ENCODE measurements at places on chromosomes 6 and 20.

DNA sequence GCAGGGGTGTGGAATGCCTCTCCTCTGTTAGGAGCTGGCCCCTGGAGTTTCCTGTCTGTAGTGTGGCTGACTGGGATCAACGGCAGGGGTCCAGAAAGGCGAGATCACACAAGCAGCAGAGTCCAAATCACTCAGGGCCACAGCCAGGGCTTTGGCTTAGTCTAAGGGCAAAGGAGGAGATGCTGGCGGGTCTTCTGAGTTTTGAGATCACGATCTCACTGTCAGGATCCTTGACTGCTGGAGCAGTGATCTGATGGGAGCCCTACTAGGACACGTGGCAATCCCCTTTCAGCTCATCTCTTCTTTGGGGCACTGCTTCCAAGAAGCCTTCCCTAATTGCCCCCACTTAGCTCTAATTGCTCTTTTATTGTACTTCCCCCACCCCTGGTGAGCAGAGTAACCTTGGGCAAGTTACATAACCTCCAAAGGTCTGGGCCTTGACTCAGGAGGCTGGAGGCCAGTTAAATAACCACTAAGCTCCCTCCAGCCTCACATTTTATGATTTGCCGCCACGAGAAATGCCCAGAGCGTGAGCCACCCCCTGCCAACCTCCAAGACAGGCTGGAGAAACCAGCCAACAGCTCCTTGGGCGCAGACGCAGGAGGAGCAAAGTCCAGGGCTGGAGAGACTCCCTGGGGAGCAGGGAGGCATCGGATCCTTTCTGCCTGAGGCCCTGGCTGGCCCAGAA lies 12.0 kb downstream of the KCNK5 start:
- no peak for DNase-seq

DNA sequence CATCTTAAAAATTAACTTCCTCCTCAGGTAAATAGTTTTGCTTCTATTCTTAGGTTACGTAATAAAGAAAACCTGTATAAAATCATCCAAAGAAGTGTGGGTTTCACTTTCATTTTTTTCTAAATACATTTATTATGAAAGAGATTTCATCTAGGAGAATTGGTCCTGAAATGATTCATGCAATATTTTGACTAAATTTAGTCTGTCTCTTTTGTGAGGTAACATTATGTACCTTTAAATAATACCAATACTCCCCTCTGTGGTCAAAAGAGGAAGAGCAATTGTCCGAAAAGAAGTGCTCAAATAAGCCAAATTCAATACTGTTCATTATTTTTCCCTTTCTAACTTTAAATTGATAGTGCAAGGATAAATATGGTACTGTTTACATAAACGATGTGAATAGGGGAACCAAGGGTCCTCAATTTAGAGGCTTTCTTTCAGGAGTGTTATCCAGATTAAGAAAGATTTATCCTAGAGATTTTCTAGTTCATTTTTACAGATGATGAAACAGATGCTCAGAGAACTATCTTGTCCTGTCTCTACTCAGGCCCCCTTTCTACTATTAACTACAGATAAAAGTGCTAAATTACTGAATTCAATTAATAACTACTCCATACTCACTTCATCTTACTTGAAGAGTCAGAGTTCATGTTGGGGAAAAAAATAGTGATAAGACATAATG lies 26.2 kb downstream of the CYP39A1 start:
- DNase-seq: no peak

- DNase-seq: peak; percentile 55
These were observed 13.3 kb upstream of the RBPJL start for GRCh38 chr20:45293041-45294002.

- DNase-seq: no peak
These were observed 758 bp downstream of the GCLC start for GRCh38 chr6:53544217-53544469.

DNA sequence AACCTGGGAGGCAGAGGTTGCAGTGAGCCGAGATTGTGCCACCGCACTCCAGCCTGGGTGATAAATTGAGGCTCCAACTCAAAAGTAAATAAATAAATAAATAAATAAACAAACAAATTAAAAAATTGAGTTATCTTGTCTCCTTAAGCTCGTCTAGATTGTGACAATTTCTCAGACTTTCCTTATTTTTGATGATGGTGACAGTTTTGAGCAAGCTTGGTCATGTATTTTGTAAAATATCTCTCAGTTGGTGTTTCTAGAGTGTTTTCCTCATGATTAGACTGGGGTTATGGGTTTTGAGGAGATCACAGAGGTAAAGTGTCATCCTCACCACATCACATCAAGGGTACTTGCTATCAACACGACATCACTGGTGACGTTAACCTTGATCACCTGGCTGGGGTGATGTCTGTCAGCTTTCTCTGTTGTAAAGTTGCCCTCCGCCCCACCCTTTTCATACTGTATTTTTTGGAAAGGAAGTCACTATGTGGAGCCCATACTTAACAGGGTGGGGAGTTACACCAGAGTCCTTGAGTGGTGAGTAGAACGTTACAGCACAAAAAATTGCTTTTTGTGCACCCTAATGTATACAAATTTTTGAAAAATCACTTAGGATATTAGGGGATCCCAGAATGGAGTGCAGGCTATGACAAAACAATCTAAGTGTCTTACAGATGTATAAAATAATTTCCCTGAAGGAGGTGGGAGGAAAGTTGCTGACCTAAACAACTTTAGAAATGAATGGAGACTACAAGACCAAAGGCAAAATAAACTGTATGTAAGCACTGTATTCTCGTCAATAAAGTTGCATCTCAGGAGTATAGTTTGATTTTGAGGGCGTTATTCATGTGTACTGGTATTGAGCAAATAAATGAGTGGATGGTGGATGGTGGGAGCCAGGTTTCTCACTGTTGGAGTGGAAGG lies 116.4 kb upstream of the SGK1 start:
- DNase-seq: no peak

GRCh38 chr20:53032478-53032932 lies 60.3 kb downstream of the TSHZ2 start:
- no peak for DNase-seq

DNA sequence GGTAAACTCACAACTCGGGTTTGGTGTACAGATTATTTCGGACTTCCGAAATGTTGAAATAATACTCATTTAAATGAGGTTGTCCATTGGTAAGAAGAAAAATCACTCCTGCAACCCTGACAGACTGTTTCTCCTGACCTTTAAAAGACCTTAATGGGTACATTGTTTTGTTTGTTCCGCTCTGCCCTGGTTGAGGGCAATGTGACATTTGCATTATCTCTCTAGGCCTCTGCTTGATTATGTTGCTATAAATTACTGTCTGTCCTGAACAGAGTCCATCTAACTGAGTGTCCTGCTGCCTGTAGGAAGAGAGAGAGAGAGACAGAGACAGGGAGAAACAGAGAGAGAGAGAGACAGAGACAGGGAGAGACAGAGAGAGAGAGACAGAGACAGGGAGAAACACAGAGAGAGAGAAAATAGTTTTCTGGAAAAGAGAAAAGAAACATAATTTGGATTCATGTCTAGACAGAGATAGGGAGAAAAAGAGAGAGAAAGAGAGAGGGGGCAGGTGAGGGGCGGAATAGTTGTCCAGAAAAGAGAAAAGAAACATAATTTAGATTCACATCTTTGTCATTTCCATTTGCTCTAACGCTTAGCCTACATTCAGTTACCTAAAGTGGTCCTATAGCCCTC lies 83.2 kb downstream of the SHLD1 start:
- no peak for DNase-seq

DNA sequence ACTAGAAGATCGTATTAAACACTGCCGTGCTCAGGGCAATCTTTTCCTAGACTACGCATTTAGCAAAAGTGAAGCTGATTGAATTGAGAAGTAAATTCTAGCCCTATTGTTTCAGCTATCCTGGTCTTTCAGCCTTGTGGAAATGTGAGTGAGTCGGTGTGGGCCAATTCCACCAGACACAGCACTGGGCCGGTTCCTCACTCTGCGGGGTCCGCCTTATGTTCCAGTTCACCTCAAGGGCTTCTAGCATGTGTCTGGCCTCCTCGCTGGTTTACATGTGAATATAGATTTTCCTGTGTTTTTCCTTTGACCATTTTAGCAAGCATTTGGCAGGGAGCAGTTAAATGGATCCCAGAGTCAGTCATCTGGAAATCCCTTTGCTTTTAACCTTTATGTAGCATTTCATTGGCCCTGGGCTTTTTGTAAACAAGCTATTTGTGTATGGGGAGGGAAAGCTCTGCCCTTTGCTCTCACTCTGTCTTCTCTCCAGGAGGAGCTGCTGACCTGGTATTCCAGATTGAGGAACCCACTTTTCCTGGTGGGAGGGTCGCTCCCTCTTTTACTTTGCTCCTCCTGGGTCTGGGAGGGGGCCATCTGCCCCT lies 12.4 kb upstream of the GTSF1L start:
- DNase-seq: no peak

DNA sequence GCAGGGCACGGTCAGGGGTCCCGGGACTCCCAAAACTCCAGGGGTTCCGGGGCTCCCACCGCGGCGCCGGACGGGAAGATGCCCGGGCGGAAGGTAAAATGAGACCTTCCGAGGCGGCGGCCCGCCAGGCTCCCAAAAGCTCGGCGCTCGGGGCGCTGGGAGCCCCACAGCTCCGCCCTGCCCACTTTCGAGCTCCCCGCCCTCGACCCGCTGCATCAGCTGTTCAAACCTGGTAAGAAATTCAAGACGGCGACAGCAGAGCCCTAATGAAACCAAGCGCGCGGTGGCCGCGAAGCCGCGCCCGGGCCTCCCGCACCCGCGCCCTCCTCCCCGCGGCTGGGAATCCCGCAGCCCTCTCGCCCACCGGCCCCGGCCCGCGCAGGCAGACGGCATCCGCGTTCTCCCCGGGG lies 369 bp downstream of the SLC4A11 start:
- DNase-seq: peak; percentile 38

DNA sequence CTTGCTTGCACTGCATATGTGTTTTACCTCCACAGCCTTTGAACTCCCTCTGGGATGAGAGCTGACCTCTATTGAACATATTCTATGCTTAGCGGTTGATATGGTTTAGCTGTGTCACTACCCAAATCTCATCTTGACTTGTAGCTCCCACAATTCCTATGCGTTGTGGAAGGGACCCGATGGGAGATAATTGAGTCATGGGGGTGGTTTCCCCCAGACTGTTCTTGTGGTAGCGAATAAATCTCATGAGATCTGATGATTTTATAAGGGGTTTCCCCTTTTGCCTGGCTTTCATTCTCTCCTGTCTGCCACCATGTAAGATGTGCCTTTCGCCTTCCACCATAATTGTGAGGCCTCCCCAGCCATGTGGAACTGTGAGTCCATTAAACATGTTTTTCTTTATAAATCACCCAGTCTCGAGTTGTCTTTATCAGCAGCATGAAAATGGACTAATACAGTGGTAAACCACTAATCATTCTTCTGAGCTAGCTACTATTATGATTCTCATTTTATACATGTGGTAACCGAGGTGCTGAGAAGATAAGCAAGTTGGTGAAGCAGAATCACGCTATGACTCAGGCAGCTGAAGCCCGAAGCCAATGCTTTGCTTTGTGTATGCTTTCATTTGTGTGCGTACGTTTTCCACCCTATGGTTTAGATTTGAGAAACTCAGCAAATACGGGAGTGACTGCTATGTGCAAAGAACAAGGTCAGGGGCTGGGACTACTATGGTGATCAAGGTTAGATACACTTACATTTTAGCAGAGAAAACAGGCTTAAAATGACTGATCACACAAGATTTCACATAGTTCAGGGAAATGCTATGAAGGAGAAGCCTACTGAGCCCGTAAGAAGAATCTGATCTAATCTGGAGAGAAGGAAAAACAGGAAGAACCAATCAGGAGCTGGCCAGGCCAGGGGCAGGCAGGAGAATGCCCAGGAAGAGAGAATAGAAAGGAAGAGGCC lies 363.5 kb downstream of the ESR1 start:
- DNase-seq: no peak

DNA sequence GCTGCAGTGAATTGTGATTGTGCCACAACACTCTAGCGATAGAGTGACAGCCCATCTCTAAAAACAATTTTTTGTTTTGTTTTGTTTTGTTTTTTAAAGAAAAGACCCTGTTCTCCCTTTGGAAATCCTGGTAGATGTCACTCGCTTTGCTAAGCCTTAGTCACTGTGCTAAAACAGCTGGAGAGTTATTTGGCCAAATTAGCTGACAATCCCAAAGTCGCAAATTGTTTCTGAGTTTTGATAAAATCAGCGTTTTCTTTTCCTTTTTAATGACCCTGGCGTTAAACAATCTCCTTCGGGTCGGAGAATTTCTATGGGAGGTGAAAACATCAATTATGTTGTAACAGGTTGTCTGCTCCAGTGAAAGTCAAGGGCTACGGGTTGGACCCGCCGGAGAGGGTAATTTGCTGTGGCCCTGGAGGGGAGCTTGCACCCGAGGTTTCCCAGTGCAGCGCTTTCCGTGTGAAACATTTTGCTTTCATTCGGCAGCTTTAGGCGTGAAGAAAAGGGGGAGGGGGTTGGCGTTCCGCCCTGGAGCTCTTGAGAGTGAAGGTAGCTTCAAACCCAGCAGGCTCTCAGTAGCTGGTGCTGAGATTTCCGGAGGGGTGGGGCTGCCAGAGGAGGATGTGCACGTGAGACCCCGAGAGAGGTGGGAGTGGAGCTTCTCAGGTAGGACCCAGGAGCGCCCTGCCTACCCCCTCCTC lies 296.6 kb downstream of the PHACTR1 start:
- no peak for DNase-seq

DNA sequence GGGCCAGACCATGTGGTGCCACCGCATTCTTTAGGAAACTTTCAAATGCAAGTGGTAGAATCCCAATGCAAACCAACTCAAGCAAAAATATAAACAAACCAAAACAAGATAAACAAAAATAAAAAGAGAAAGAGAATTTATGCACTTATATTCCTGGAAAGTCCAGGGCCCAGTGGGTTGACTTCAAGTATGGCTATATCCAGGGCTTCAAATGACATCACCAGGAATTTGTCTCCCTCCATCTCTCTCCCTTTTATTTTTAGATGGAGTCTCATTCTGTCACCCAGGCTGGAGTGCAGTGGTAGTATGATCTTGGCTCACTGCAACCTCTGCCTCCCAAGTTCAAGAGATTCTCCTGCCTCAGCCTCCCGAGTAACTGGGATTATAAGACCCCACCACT lies 56.1 kb upstream of the PNRC1 start:
- DNase-seq: no peak

DNA sequence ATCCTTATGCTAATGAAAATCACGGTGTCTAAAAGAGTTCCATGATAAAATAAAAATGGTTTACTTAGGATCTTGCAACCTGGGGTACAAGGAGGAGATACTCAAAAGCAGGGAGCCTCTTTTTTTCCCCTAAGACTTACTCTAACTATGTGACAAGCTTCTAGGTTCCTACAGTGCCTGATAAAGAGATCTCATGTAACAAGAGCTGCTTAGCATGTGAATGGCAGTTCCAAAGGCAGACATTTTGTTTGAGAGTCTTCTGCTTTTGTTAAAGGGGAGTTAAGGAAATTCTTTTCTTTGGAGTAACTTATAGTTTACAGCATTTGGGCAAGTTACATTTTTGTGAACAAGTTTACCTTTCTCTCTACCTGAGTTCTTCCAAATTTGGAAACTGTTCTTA lies 945.8 kb upstream of the ADGRB3 start:
- DNase-seq: no peak

- peak; percentile 2 for DNase-seq
These were observed 121.7 kb downstream of the NKAIN2 start for GRCh38 chr6:123925350-123925749.

- DNase-seq: no peak
These were observed 104.0 kb downstream of the EYA2 start for GRCh38 chr20:46998477-46999240.

- DNase-seq: no peak
These were observed 391.8 kb downstream of the CDH4 start for GRCh38 chr20:61643656-61644377.

Data from T-helper 1 cell (primary cell).